ENCODE measurements at places on chromosomes 2 and 18.

DNA sequence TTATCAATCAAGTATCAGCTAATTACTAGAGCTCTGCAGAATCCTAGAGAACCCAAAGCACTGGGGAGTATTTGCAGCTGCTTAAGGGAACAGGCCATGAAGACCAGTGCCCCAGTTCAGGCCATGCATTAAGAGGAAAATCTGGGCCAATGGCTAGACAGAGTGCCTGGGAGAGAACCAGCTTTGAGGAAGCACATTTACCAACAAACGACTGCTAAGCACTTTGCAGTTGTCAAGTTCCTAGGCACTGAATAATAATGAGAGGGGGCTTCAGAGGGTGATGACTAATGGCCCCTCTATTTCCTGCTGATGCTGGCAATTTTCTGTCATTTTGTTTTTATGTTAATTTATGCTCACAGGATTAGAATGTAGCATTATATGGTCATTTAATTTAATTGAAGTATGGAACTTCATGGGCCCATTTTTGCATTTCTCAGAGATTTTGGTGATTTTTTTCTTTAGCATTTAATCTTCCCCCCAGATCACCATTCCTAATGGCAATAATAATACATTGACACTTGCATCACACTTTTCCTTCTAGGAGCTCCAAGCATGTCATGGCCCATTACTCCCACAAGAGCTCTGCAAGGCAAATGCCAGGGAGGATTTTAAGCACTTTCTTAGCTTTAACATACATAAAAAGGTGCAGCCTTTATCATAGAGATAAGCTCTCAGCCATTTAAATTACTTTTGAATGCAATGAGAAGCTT lies 147.7 kb upstream of the SPATS2L start:
- no peak for DNase-seq

GRCh38 chr2:194380011-194380410 lies 1277.0 kb upstream of the SLC39A10 start:
- DNase-seq, result no peak

DNA sequence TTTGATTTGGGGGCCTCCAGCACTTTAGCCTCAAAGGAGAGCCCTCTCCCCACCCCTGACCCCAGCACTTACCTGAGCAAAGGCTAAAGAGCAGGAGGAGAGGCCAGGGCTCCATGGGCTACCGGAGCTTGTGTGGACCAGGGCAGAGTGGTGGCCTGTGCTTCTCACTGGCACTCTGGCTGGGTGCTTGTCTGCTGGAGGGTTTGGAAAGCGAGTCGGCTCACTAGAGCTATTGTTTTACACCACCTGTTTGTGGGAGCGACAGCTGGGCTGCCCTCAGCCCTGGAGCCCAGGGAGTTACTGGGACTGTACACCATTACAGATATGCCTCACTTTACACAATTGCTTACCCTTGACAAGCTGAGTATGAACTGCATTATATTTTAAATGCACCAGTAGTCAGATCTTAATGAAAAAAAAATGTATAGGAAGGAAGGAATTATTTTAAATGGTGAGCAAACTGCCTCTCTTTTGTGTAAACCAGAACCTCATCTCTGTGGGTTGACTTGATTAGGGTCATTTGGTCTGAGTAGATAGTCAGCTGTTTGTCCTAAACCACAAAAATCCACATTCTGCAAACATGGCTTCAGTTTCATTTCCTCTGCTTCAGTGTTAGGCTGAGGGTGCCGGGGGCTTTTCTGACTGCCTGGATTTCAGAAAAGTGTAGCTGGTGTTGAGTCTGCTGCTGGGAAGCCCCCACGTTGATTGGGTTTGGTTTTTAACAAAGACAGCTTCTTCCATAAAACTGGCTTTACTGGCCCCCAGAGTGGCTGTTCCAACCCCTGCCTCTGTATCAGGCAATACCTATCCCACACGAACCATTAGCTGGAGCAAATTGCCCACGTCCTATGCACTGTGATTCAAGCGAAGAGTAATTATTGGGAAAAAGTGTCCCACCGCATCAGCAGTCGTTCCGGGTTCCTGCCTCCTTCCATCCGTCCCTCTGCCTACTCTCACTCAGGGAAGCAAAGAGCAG lies at the start of gene CHRNA1:
Gene CHRNA1, minus strand, starts transcription at position 193 of the 976 bp plus-strand sequence. Its CDS starts 78 bp downstream, at position 115.
- DNase-seq, result no peak

DNA sequence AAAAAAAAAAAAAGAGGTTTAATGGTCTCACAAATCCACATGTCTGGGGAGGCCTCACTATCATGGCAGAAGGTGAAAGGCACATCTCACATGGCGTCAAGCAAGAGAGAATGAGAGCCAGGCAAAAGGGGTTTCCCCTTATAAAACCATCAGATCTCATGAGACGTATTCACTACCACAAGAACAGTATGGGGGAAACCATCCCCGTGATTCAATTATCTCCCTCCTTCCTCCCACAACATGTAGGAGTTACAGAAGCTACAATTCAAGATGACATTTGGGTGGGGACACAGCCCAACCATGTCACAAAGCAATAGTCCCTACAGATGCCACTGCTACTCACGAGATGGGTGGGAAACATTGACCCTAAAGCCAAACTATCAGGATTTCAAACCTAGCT lies 392.7 kb upstream of the ID2 start:
- DNase-seq, result no peak

GRCh38 chr2:55151733-55152433 lies 80.2 kb downstream of the CLHC1 start:
- DNase-seq, result no peak

GRCh38 chr2:80281049-80281448 lies 23.5 kb downstream of the LRRTM1 start:
- DNase-seq, result no peak

DNA sequence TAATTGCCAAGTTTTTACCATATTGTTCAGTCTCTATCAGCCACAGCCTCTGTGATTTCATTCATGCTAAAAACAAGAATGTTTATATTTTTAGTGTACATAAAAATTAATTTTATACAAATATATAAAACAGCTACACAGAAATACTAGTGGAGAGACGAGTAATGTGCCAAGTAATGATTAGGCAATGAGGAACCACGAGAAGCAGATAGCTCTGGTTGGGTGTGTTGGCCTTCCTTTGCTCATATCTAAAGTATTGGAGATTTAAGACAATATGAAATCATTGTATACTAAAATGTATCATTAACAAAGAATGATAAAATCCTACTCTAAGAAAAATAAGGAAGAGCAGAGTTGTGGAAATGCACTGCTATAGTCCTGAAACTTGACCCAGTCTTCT lies 326.7 kb downstream of the AGAP1 start:
- no peak for DNase-seq

DNA sequence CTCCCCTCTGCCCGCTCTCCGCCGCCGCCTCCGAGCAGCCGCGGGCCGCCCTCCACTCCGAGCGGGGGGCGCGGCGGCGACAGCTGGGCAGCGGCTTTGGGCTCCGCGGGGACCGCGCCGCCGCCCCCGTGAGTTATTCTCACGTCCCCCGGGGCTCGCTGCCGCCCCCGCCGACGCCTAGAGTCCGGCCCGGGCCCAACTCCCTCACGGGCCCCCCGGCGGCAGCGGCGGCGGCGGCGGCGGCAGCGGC lies 645 bp downstream of the MIB1 start:
- DNase-seq, result no peak

- no peak for DNase-seq
These were observed 170.0 kb downstream of the ZNF521 start for GRCh38 chr18:25181993-25182392.

- no peak for DNase-seq
These were observed 71.4 kb upstream of the ZNF385B start for GRCh38 chr2:179932786-179933185.

GRCh38 chr18:79693561-79694205 lies 14.1 kb downstream of the CTDP1 start:
- no peak for DNase-seq

- no peak for DNase-seq
These were observed 27.3 kb downstream of the SFXN5 start for GRCh38 chr2:73043929-73044832.

DNA sequence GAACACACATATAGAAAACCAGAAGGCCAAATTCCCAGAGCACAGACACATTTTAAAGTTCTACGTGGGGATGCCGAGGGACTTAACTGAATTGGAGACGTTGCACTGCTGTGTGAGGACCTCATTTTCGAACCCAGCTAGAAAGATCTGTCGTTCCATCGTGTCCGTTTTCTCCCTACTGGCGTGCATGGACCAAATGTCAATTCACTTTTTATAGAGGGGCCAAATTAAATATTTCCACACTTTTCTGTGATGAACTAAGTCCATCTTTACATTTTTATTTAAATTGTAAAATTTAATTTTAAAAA lies 692 bp upstream of the TSHZ1 start:
- no peak for DNase-seq

DNA sequence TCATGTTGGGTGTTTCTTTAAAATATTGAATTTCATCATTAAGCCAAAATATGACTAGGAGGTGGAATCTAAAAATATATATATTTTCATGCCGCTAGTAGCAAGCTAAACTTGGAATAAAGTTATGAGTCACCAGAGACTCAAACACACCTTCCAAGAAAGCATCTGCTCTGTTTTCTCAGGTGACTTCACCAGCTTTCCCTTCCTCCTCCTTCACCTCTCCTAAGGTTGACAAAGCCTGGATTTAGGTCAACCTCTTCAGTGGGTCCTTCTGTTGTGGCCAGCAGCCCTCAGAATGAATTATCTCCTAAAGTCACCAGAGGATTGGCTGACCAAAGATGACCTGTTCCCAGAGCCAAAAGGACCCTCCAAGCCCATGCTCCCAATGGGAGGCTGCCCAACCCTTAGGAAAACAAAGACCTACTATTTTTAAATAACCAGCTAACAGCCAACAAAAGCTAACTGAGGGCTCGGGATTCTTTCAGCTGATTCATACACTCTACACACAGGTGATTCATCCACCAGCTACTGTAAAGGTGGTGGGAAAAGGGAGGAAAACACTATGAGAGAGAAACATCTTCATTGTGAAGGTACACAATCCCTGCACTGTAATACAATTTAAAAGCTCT lies 113.9 kb downstream of the MYO5B start:
- DNase-seq, result no peak

DNA sequence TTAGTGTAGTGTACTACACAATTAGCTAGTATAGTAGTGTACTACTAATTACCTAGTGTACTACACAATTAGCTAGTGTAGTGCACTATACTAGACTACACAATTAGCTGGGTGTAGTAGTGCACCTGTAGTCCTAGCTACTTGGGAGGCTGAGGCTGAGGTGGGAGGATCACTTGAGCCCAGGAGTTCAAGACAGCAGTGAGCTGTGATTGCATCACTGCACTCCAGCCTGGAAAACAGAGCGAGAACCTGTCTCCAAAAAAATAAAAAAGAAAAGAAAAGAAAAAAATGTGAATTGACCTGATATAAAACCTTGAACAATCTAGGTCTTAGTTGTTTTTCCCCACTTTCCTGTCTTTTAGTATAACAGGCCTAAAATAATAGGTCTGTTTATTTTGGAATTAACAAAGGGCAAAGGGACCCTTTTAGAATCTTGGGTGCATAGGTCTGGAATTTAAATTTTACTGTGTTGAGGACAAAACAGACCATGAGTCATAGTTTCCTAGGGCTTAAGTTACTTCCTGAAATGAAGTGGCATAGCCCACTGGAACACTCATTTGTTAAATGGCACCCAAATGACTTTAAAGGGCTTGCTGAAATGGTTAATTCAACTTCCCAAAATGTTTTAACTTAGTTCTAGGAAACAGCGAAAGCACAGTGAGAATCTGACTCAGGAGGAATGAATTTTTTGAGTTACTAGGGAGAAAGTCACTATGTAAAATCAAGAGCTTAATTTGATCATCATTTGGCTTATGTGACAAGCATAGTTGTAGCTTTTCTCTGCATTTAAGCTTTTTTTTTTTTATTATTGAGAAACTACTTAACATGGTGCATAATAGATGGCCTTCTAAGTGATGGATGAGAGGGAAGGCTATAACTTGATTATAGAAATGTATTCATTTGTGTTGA lies 50.7 kb upstream of the ARL5A start:
- no peak for DNase-seq

DNA sequence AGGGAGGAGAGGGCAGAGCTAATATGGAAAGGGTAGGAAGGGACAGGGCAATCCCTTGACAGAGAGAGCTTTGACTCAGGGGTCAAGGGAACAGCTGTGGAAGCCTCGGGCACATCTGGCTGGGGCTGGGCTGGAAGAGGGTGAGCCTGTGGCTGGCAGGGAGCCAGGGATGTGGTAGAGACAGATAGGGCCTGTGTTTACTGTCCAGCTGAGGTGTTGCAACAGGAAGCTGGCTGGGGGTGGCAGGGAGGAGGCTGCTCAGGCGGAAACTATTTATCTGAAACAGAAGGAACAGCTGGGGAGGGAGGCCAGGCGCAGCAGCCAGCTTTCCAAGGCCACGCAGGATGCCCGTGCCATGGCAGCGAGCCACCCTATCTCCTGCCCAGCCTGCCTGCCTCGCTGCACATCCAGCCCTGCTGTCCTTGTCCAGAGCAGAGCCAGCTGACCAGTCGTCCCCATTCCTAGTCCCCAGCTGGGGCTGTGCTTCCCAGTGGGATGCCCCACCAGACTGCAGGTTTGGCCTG lies 264.7 kb downstream of the CYP26B1 start:
- no peak for DNase-seq

GRCh38 chr2:43531251-43531650 lies 64.6 kb downstream of the THADA start:
- DNase-seq, result no peak

DNA sequence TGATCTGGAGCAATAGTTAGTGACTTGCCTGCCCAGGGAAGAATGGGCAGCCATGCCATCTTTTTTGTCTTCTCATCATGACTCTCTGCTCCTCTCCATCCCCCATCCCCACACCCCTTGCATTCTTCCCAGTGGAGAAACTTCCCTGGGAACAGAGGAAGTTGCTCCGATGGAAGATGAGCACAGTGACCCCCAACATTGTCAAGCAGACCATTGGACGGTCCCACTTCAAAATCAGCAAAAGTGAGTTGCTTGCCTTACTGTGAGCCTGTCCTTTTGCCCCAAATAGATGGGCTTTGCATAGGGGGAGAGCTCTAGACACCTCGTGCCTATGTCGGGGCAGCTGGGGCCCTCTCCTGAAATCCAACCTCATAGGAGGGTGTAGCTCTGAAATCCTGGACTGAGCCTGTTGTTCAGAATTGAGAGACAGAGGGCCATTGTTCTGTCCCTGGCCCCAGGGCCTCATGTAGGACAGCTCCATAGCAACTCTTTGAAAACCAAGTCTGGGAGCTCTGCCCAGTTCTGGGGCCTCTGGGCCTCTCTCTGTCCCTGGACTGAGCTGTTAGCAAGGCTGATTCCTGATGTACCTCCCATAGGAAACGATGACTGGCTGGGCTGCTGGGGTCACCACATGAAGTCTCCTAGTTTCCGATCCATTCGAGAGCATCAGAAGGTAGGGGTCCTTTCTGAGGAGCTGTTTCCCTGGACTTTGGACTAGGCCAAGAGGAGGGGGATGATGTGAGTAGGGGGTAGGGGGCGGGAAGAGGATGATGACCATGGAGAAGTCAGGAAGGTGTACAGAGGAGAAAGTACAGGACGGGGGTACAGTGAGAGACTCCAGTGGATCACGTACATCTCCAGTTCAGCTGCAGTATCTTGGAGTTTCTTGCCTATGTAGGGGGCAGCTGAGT lies 35.2 kb downstream of the TTLL4 start:
- DNase-seq, result no peak
